Stimulated activated CD8-positive, alpha-beta memory T cell treated with anti-CD3 and anti-CD28 coated beads, Interleukin-4, amount 100 ng/mL, for 4 hours (primary cell): ENCODE measurements at places on chromosomes 3 and 15.

- DNase-seq: no peak
These were observed 31.8 kb downstream of the FSTL1 start for GRCh38 chr3:120418866-120419490.

DNA sequence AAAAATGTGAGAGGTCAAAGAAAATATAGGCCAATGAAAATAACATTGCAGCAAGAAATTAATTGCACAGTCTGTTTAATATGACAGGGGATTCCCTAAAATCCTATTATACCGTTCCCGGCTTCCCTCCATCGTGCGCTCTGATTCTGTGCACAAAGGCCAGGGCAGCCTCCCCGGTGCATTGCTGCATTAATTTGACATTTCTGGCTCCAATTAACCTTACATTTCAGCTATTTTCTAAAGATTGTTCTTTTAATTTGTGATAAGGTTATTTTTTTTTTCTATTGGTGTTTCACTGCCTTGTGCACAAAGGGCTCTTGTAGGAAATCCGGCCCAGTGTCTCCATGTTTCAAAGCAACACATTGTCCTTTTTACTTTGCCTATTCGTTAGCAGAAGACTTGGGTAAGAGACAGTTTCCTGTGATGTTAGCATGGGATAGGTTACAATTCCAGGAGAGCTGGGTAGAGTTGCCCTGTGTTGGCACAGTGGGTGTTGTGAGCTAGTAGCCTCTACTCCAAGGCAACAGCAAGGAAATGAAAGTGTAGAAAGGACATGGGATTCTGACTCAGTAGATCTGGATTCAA, 257.3 kb upstream of the IGF1R start:
- DNase-seq: no peak

DNA sequence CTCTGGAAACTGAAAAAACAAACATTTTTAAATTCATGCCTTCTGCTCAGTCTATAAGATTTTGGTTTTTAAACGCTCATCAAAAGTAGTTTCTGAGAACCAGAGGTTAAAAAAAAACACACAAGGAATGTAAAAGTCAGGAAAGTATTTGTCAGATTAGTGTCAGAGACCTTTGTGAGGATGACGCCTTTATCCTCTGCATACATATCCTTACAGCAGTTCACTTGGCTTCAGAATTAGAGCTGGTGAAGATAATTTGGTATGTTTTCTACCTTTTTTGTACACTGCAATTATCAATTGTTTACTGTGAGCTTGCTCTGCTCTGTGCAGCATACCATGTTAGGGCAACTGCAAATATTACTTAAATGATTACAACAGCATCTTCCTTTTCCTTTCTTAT, 8.3 kb downstream of the PRTG start:
- no peak for DNase-seq

DNA sequence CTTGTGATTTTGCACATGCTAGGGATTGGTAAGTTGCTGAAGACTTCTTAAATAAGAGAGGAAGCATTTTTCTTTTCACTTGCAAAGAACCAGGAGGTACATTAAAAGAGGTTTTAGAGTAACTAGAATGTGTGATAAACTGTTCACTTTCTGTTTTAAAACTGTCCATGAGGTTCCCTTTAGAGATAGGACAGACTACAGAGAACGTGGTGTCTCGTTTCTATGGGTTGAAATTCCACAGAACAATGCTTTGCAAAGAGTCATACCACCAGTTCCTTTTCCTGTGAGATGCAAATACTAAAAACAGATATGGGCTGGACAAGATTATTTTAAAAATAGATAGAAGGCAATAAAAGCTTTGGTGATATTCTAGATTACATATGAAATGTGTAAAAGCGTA, 372.8 kb downstream of the TIGIT start:
- no peak for DNase-seq

- no peak for DNase-seq
These were observed 39.5 kb upstream of the GOLGA8J start for GRCh38 chr15:30043211-30043655.

- DNase-seq: no peak
These were observed 179.1 kb downstream of the SLC9A9 start for GRCh38 chr3:143668924-143669790.

GRCh38 chr15:70586241-70586640, 177.1 kb downstream of the UACA start:
- no peak for DNase-seq
